CD4-positive, alpha-beta T cell treated with Interleukin-6 at 100 ng/mL for 8 hours (primary cell): ENCODE measurements at places on chromosomes 3 and 15.

GRCh38 chr3:126932188-126932931 is 50.6 kb upstream of the PLXNA1 start:
- DNase-seq = no peak

DNA sequence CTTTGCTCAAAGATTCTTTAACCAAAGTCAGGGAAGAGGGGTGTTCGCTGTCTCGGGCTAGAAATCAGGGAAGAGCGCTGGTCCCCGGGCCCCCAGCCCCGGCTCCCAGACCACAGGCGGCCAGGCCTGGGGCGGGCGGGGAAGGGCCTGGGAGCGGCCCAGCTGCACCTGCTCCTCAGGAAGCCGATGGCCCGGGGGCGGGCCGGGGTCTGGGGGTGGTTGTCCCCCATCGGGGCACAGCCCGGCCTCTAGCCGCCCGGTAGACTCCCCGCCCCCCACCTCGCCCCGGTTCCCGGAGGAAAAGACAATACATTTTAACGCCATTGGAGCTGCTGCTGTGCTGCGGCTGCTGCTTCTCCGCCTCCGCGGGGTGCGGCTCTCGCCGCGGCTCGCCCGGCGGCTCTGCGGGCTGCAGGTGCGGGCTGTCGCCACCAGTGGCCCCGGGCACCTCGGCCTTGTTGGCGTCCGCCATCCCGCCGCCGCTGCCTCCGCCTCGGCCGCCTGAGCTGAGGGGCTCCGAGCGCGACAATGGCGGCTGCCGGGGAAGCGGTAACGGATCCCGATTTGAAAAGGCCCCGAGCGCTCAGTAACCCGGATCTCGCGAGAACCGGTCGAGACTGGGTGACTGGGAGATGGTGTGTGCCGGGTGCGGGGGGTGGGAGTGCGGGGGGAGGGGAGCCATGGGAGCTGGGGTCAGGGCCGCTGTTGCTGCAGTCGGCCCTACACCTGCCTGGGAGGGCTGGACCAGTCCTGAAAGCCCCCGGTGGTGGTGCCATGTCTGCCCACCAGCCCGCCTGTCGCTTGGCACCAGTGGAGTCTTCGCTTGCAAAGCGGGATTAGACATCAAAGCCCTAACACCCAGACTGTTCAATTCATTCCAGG is at the start of gene MYEF2:
Gene MYEF2 (minus strand): TSS at position 530 of the 882 bp plus-strand sequence. CDS start 58 bp downstream, at position 472.
- peak; percentile 50 for DNase-seq

DNA sequence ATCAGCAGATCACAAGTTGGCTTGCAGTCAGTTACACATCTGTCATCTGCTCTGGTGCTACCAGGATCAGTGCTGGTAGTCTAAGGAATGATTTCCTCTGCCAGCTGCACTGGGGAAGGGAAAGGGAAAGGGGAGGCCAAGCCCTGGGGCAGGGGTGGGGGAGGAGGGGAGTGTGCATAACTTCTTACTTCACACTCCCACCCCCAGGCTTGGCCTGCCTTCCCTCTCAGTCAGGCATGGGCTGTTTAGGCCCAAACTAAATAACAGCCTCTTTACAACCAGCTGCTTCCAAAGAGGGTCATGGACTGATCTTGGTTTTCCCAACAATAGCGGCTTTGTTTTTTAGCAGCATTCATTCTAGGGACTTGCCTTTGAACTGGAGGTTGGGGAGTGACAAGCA is 86.1 kb upstream of the PSMD6 start:
- no peak for DNase-seq

GRCh38 chr15:40047415-40048210 is 8.6 kb upstream of the SRP14 start:
- DNase-seq = peak; percentile 68

- DNase-seq = no peak
Measured at GRCh38 chr15:90211440-90212143, 10.5 kb downstream of the SEMA4B start.

- DNase-seq = no peak
Measured at GRCh38 chr15:101675015-101675414, 22.8 kb upstream of the TM2D3 start.

- DNase-seq = no peak
Measured at GRCh38 chr3:194134231-194134756, 1.7 kb upstream of the HES1 start.

DNA sequence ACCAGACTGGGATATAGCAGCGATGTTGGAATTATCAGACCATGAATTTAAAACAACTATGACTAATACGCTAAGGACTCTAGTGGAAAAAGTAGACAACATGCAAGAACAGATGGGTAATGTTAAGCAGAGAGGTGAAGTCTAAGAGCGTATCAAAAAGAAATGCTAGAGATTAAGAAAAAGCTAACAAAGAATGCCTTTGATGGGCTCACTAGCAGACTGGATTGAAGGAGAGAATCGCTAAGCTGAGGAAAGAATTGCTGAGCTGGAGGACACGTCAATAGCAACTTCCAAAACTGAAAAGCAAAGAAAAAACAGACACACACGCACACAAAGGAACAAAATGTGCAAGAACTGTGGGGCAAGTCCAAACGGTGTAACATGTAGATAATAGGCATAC is 20.0 kb upstream of the CMTM6 start:
- DNase-seq = no peak

DNA sequence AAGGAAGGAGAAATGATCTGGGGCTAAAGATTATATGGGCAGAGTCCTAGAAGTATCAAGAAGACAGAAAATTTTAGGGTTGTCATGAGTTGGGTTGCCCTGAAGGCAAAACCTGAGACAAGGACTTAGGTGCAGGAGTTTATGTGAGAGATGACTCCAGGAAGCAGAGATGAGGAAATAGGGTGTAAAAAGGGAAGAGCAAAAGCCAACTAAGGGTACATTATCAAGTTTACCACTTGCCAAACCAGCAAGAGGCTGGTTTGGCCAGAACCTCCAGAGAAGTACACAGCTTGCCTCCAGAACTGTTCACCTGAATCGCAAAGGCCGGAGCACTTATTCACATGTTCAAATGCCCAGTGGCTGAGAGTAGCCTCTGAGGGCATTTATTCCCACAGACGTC is 116.7 kb downstream of the FHIT start:
- DNase-seq = no peak

DNA sequence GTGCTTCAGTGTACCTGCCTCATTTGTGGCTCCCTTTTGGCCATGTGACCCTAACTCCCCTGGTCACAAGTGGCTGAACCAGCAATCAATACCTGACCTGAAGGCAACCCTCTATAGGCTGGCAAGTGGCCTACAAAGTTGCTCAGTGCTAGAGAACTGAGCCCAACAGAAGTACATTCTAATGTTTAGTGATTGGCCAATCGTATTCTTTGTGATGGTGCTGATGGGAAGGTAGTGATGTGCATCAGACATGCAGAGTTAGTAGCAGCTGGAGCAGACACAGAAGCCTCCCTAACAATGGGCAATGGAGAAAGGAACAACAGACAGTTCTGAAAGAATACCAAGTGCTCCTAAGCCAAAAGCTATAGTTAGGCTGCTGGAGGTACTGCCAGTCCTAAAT is 10.4 kb upstream of the ATOSA start:
- no peak for DNase-seq

- DNase-seq = no peak
Measured at GRCh38 chr3:133995264-133995663, 34.5 kb downstream of the SLCO2A1 start.

GRCh38 chr15:64008177-64008576 is 38.1 kb downstream of the DAPK2 start:
- DNase-seq = no peak

GRCh38 chr15:35567392-35567791 is 21.4 kb upstream of the DPH6 start:
- DNase-seq = no peak

GRCh38 chr15:41585127-41586047 is 26.4 kb downstream of the TYRO3 start:
- DNase-seq = peak; percentile 9

DNA sequence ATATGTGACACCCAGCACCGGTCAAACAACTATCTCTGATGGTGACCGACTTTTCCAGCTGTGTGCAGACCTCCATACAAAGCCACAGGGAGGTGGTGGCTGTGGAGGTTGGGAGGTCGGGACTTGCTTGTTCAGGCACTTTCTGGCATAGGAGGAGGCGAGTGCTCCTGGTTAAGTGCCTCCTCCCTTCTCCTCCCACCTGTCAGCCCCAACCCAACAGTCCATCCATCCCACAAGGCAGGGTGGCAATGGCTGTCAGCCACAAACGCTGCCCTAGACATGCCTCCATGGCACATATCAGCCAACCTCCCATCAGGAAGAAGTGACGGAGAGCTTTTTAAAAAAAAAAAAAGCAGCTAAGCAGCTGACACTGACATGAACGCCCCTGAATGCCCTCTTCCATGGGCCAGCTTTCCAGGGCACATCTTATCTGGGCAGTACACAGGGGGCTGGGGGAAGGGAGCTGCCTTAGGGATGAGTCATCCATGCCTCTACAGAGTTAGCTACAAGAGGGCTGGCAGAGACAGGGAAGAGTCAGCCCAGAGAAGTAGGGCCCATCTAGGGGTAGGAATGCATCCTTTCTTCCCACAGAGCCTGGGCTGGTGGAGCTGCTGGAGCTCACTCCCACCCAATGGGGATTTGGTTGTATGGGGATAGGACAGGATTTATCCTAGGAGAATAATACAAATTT is 41.2 kb downstream of the CCDC12 start:
- no peak for DNase-seq

GRCh38 chr3:12629560-12629959 is 34.4 kb downstream of the RAF1 start:
- no peak for DNase-seq

GRCh38 chr15:31344823-31345605 is 18.4 kb downstream of the KLF13 start:
- no peak for DNase-seq
